Adipocyte (in vitro differentiated cells): ENCODE measurements at places on chromosomes 2 and 18.

GRCh38 chr18:56569416-56569815, 69.0 kb downstream of the TXNL1 start:
- no peak for DNase-seq

DNA sequence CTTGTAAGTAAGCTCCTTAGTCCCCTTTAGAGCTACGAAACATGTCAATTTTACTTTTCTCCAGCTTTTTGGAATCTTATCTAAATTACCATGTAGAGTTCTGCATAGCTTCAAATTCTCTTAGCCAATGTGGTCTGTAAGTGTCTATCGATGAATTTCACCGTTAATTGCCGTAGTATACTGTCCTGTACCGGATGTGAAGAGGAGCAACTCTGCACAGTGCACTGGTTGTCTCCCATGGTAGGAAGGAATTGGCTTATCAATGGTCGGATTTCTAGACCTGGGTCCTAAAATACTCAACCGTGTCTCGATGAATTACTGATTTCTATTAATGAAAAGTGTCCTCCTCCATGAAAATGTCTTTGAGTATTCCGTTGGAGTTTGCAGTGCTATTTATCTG, 1.9 kb downstream of the NOP58 start:
- peak; percentile 25 for DNase-seq

- DNase-seq, result no peak
Observed at GRCh38 chr2:38266382-38267061, 110.6 kb downstream of the ATL2 start.

- no peak for DNase-seq
Observed at GRCh38 chr2:44560352-44560751, 198.6 kb downstream of the CAMKMT start.

DNA sequence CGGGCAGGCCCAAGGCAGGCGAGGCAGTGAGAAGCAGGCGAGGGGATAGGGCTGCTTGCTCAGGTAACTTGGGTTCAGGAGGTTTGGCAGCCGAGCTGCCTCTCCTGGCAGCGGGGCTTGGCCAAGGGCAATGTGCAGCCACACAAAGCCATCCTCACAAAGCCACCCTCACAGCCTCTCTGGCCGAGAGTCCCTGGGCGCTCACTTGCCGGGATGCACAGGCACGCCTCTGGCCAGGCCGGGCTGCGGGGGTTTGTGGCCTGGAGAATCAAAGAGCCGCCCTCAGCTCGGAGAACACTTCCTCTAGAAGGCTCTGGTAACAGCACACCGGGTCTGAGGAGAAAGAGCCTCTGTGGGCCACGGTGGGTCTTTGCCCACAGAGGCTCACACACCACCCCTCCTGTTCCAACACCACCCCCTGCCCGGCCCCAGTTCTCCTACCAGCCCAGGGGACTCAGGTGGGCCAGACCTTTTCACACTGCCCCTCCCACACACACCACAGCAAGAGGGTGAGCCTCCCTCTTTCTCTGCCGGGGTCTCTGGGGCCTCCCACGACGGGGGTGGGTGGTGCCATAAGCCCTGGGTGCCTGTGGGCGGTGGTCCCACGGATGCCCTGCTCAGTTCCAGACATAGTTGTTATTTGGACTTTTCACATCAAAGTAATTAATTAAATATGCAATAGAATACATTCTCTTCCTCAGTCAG, 186.9 kb downstream of the ZFP36L2 start:
- DNase-seq, result no peak

- no peak for DNase-seq
Observed at GRCh38 chr18:34993289-34993688, 47.9 kb upstream of the MAPRE2 start.

- no peak for DNase-seq
Observed at GRCh38 chr18:57466745-57467409, 31.7 kb downstream of the ONECUT2 start.

DNA sequence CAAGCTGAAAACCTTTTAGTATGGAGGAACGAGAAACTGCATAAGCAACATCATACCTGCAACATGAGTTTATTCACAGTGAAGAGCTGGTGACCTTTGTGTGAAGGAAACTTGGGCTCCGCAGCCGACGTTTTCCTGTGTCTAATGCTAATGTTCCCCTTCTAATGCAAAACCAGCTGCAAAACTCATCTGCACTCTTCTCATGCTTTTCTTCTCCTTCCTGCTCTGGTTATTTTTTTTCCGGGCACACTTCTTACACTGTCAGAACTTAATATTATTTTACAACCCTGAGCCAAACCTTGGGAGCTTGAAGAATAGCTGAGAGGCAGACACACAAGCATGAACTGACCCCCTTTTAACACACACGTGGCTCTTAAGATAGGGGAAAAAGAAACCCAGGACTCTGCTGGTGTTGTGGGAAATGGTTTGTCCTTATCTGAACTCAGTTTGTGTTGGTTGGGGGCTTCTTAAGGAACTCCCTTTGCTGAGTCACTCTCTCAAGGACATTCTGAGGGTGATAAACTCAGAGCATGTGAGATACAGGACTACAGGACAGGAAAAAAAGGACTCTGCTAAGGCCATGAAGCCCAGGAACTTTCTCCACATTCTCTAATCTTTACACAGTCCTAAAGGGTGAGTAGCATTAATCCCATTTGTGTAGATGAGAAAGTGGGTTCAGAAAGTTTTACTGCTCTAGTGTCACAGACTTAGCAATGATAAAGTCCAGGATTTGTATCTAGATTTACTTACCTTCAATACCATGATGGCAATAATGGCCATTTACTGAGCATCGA, 439.3 kb upstream of the TRIB2 start:
- no peak for DNase-seq

- DNase-seq, result no peak
Observed at GRCh38 chr2:72723769-72724370, 102.0 kb downstream of the EXOC6B start.

- no peak for DNase-seq
Observed at GRCh38 chr2:202006301-202006700, 27.4 kb upstream of the FZD7 start.

GRCh38 chr18:48776641-48777025, 174.1 kb downstream of the SMAD7 start:
- no peak for DNase-seq

DNA sequence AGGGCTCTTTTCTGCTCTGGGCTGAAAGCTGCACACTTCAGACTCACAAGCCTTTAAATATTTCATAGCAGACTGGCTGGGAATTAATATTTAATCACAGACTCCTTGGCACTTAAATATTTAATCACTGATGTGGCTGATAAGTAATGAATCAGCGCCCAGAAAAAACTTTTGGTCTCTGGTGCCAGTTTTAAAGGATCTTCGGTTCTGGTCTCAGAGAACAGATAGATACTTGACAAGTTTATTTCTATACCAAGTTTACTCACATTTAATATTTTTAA, 201.2 kb downstream of the MYCN start:
- DNase-seq, result no peak

- no peak for DNase-seq
Observed at GRCh38 chr2:18526429-18526828, 34.0 kb downstream of the RDH14 start.

DNA sequence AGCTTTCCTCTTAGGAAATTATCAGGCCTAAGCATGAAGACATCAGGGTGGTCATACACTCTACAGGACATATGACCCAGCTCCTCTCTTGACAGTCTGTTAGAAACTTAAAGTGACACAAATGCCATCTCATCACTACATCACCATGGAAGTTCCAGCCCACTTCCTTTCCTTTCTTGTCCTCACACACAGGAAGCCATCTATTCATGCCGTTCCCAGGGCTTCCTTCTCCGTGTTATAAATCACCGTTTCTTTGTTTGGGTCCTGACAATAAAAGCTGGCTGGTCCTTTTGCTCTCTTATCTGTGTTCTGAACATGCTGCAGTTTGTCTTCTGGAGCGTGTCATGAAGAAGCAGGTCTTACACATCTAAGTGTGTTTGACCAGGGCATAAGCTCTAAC, 692.1 kb upstream of the CELF4 start:
- no peak for DNase-seq

DNA sequence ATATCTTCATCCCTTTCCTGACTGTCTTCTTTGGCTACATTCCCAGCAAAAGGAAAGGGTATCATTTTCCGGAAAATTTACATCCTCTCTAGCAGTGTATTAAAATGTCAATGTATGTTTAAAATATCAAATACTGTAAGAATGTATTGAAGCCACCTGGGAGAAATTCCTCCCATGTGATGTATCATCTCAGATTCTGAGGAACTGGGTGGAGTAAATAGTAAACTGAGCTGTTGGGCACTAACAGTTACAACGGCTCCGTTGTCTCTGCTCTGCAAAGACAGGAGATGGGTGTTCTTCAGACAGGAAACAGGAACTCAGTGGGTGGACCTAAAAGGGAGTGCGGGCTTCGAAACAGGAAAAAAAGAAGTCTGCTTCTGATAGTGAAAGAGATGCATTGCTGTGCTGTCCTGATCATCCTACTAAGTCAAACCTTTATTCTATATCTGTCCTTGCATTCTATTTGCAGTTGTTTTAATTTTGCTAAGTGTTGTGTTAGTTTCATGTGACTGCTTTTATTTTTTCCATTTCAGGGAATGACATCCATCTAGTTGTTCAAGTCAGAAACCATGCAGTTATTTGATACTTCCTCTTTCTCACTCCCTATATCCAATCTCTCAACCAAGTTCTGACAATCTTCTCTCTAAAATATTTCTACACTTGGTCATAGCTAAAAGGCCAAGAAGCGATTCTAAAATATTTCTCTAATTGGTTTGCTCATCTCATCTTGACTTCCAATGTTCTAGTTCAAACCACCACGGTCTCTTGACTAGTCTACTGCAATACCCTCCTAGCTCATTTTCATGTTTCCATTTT, 19.4 kb downstream of the DOK1 start:
- DNase-seq, result peak; percentile 50

DNA sequence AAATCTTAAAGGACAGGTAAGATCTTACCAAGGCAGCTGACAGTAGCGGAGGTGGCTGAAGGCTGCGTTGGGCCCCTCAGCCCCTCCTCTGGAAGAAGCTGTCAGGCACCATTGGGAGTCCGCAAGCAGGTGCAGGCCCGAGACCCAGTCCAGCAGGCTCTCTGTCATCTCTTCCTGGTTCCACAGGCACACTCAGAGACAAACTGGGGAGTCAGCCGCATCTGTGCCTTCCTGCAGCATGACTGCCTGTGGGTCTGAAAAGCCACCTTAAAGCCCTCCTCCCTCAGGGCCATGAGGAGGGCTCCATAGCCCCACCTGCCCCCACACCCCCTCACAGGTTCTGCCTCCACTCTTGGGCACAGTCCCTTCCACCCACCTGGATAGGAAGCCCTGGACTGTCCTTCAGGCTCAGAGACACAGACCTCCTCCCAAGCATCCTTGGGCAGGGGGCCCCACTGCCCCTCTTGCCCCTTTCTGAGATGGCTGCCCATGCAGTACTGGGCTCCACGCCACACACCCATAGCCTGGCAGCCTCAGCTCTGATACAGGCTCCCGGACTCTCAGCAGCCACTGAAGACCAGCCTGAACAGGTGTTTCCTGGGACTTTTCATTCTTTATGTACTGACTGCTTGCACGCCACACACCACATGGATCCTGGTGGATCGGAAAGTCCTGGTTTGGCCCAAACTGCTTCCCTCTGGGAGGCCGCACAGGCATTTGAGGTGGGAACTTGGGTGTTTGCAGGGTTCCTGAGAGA, 239.8 kb downstream of the SEPTIN10 start:
- DNase-seq, result no peak

DNA sequence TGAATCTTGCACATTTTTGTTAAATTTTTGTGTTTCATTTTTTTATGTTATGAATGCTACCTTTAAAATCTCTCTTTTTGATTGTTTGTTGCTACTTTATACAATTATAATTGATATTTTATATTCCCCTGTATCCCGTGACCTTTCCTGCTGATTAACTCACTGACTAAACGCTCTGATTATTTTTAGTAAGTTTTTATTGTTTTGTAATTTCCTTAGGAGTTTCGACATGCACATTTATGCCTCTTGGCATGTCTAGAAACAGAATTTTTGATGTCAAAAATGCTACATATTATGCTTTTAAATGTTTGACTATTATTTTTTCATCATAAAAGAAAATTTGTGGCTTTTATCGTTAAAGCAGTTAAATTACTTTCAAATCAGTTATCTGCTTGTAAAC, 1131.6 kb upstream of the TMEFF2 start:
- DNase-seq, result no peak

- DNase-seq, result peak; percentile 93
Observed at GRCh38 chr18:63553081-63553480, 10.9 kb downstream of the SERPINB12 start.

DNA sequence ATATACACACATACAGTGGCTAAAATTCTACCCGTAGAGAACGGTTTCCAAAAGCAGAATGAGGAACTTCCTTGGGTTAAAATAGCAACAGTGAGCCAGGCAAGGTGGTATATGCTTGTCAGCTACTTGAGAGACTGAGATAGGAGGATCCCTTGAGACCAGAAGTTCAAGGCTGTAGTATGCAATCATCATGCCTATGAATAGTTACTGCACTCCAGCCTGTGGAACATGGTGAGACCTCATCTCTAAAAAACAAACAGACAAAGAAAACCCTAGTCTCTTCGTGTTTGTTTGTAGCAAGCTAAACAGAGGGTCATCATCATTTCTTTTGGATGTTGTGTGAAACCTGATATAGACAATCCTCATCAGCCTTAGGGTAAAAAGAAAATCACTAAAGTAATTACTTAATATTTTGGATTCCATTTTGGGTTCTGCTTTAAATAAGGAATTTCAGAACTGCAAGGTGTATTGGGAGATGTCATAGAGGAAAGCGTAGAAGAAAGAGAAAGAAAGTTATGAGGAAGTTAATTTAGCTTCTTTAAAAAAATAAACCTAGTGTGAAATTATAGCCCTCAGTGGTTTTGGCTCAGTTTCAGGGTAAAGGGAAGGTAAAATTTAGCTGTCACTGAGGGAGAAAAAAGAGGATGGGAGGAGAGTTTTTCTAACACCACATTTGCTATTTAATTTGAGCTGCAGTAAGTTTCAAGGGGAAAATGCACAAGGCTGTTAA, 46.5 kb downstream of the PLEK start:
- no peak for DNase-seq
